Left cardiac atrium (tissue), 4 donors: ENCODE measurements at places on chromosomes 1 and 21.

DNA sequence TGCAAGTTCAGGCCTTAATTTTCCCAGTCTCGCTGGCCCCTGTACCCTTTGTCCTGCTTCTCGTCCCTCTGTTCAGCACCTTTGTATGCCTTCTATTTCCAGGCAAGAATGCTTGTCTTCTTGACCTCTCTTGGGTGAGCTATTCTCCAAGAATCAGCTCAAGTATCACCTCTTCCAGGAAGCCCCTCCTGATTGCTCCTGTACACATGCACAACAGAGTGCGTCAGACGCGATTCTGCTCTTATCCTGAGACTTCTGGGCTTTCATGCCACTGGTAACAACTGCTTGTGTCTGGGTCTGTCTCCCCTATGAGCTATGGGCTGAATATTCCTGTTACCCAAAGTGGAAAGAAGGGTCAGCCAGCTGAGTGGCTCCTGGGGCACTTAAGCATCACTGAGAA lies 170.8 kb downstream of the GRIK3 start:
- DNase-seq: no peak

- no peak for DNase-seq
Observed at GRCh38 chr21:26406526-26406925, 166.6 kb downstream of the CYYR1 start.

DNA sequence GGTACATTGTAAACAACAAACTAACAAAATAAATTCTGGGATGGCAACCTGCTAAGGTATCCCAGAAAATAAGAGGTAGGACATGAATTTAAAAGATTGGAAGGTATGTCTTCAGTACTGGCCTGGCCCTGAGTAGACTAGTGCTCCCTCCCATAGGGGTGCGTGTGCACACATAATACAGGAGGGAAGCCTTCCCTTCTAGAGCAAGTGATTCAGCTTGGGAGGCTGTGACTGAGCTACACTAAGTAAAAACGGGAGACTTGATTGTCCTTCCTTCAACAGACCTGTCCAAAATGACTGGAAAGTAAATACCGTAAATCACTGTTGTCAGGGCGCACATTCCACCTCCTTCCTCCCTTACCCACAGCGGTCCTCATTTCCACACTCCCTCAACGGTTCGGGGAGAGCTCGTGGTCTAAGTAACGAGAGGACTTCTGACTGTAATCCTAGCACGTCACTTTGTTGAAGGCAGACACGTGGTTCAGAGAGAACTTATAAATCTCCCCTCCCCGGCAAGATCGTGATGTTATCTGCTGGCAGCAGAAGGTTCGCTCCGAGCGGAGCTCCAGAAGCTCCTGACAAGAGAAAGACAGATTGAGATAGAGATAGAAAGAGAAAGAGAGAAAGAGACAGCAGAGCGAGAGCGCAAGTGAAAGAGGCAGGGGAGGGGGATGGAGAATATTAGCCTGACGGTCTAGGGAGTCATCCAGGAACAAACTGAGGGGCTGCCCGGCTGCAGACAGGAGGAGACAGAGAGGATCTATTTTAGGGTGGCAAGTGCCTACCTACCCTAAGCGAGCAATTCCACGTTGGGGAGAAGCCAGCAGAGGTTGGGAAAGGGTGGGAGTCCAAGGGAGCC lies at the start of gene TGFB2:
TGFB2 (plus strand) TSS at position 523 of the 859 bp plus-strand sequence. CDS start 1,366 bp downstream, outside the sequence.
- DNase-seq: peak; percentile 33

DNA sequence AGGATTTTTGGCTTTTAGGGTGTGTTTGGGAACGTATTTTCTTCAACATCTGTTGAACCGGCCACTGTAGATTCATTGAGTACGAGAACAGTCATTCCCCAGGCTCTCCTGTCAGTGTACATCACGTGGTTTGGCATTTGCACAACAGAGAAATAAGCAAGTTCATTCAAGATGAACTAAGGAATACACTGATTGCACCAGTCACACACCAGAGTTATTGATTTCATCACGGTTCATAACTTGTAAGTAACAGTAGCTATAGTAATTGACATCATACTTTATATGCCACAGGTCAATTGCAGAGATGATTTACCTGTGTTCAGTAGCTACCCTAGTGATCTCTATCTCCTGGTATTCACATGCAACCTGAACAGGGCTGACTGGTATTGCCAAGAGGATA lies 90.7 kb upstream of the ETS2 start:
- DNase-seq: no peak

GRCh38 chr1:204250428-204251030 lies 36.7 kb upstream of the GOLT1A start:
- DNase-seq: no peak

DNA sequence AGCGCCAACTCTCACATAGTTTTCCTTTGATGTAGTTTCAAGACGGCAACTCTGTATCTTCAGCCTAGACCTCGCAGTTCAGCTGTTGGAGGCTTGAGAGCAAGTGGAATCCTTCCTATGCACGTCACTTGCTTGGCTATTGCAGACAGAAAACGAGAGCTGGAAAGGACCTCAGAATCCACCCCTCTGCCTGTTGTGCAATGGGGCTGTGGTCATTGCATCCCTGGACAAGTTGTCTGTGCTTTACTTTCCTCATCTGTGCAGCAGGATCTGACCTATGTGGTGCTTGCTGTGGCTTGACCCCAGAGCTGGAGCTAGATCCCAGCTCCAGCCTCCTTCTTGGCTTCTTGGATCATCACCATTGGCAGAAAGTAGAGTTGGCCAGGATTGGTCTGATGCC lies 50.0 kb upstream of the IGSF21 start:
- DNase-seq: no peak

GRCh38 chr1:205775717-205776056 lies 405 bp upstream of the RAB29 start:
- DNase-seq: no peak

GRCh38 chr1:63112155-63112900 lies 210.0 kb upstream of the FOXD3 start:
- DNase-seq: no peak

DNA sequence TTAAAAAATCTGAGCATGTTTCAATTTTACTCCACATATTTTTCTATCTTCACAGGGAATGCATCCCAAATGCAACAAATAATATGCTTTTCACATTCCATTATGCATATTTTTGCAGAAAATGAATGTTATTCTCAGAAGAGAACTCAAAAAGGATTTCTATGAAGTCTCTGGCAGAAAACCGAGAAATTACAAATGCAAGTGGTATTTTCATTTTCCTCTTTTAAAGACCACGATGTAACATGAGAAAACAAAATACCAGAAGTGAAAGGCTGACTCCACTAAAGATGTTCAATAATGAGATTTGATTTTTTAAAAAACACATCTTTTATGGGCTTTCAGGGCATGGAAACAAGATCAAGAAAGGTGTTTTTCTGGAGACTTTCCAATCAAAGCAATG lies 5.0 kb upstream of the PDC start:
- DNase-seq: no peak

DNA sequence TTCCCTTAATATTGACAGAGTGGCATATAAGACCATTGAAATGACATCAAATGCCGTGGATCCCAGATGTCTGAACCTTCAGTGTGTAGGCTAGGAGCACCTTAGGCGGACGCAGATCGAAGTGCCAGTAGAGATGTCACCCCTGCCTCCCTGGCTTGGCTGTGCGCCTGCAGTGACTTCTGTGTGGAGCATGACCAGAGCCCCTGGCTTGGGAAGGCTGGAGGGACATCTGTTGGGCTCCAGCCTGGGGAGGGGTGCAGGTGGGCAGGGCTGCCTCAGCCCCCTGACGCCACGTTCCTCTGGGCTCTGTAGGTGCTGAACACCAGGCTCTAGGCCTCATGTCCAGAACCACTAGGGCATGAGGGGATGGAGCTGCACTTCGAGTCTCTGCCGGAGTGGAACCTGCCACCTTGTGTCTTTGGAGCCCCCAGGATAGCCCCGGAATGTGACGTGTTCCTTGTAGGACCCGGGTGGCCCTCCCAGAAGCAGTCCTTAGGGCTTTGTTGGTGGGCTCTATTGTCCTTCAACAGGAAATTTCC lies 103.8 kb downstream of the ADARB1 start:
- no peak for DNase-seq

DNA sequence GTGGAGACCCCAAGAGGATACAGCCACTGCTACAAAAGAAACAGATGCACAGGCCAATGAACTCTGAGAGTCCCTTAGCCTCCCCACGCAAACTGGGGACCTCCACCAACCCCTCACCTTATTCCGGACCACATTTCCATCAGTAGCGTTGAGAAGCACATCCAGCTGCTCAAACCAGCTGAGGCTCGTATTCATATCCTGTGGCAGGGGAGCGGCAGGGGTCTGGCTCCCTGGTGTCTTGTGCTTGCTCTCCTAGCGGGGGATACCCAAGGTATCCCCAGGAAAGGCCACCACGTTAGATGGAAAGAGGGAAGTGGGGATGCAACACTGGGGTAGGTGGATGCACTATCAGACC lies 481 bp downstream of the CCDC163 start:
- no peak for DNase-seq

DNA sequence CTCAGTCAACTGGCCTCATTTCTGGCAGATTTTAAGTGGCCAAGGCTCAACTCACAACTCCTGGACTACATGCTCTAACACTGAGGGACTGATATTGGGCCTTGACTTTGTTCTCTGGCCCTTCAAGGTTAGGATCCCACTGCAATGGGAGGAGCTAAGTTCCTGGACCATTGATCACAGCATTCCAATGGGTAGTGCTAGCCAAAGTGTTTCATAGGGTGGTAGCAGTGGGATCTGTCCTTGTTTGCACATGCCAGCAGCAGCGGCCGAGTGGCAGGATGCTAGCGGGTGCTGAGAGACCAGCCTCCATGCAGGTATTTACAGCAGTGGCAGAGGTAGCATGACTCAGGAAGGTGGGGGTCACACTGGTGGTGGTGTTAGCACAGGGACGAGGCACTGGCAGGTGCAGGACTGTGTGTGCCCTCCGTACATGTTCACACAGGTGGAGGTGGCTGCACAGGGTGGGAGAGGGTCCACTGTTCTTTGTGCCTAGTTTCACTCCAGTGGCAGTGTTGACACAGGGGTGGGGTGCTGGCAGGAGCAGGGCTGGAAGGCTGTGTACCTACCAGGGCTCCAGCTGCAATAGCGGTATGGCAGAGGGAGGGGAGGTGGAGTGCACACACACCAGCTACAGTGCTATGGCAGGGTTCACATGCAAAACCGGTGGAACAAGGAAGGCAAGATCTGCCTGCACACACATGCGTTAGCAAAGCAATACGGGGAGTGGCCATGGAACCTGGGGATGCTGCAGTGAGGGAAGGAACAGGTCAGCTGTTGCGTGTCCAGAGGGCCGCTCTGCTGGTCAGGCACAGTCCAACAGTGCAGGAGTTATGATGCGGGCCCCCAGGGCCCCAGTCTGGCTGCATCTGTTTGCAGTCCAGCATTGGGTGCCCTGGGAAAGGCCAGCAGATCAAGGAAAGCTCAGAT lies 51.7 kb downstream of the COL24A1 start:
- DNase-seq: no peak
